ENCODE measurements at places on chromosomes 13 and 19.
A peak's percentile ranks its signal among the peaks of the same experiment; 100 is the strongest.

- peak; percentile 20 for DNase-seq
Measured at GRCh38 chr19:10611907-10612306, 13.4 kb upstream of the SLC44A2 start.

DNA sequence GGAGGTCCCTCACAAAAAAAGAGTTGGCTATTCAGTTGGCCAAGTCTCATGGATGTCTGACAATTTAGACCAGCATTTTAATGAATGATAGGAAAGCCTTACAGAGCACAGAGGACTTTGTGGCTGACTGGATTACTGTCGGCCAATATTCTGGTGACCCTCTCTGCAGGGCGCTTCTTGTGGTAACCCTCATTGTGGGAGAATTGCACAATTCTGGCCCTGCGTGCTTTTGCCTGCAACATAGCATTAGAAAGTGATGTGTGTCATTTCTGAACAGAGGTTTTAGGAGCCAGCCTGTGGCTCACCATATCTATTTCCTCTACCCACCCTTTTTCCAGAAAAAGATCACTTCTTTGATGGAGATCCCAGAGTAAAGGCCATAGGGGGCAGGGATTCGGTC is 71.4 kb downstream of the EFNB2 start:
- no peak for DNase-seq

- DNase-seq = no peak
Measured at GRCh38 chr13:48656608-48657007, 2.9 kb downstream of the CYSLTR2 start.

DNA sequence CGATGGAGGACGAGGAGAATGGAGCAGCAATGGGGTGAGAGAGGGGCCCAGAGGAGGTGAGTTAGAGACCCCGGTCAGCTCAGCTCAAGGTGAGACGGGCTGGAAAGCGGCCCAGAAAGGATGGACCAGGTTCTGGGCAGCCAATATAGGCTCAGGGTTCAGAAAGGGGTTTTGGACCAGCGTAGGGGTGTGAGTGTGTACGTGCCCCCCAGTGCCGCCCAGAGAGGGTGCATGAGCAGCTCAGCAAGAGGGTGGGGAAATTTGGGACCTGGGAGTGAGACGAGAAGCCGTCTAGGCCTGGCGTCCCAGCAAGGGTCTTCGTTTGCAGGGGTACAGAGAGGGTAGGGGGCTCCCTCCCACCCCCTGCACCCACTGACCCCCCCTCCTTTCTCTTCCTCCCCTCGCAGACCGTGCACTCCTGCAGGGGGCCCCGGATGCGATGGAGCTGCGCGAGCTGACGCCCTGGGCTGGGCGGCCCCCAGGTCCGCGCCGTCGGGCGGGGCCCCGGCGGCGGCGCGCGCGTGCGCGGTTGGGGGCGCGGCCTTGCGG is 12.1 kb downstream of the FUT6 start:
- DNase-seq = no peak

- no peak for DNase-seq
Measured at GRCh38 chr13:71613066-71613745, 253.8 kb downstream of the DACH1 start.

GRCh38 chr13:97018029-97018819 is 23.9 kb upstream of the OXGR1 start:
- DNase-seq = peak; percentile 43

DNA sequence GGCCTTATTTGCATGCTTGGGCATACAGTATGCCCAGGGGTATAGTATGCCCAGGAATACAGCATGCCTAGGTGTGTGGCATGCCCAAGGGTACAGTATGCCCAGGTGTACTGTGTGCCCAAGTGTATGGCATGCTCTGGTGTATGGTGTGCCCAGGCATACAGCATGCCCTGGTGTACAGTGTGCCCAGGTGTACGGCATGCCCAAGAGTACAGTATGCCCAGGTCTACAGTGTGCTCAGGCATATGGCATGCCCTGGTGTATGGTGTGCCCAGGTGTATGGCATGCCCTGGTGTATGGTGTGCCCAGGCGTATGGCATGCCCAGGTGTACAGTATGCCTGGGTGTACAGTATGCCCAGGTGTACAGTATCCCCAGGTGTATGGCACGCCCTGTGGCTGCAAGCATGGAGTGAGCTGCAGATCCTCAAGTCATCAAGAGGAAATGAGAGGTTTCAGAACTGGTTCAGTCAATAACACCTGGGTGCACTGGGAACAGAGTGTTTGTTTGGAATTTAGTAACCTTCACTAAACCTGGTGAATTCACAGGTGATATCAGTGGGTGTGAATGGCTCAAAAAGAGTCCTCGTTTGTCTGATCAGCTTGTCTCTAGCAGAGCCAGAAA is 7.8 kb upstream of the C13orf42 start:
- no peak for DNase-seq

GRCh38 chr19:55368701-55369563 is 1.3 kb downstream of the IL11 start:
- DNase-seq = no peak

- no peak for DNase-seq
Measured at GRCh38 chr19:56360841-56361240, 32.5 kb downstream of the ZNF582 start.

GRCh38 chr13:66627512-66627911 is 602.6 kb downstream of the PCDH9 start:
- no peak for DNase-seq

GRCh38 chr13:41006978-41007743 is 12.0 kb downstream of the ELF1 start:
- no peak for DNase-seq

DNA sequence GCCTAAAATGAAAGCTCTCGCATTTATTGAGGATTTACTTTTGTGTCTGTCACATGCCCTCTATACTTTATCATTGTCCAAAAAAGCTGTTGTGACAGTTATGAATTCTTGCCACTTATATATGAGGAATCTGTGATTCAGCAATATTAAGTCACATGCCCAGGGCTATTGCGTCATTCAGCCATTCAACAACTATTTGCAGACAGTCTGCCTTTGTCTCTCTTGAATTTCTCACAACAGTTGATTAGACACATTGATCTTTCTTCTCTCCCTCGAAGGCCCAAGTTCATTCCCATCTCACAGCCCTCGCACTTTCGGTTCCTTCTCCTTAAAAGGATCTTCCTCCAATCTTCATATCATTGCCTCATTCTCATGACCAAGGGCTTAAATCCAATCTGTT is 342.6 kb downstream of the MZT1 start:
- DNase-seq = peak; percentile 54

DNA sequence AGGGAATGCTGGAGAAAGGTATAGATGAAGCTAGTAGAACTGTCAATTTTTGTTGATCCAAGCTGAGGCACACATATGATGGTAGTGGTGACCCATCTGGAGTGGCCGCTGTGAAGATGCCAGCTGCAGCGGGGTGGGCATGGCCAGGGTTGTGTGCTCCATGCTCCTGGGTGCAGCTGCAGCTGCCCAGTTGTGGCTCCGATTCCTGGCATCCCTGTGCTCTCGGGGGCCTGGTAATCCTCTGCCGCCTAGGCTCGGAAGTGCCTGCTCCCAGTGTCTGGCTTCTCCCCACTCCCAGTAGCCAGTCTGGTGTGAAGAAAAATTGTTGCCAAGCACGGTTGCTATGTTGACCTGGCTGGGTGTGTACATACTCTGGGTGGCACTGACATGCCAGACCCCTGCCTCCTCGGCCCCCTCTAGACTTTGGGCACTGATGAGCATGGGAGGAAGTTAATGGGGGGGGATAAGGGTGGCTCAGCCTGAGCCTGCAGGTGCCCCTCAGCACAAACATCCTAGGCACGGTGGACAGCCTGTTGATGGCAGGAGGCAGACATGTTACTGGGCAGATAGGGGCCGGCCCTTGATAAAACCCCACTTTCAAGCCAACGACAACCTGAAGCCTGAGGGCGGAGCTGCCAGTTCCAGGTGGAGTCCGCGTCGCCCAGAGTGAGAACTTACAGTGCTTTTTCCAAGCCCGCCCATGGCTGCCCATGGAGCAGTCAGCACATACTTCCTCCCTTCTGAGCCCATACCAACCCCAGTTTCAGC is 1400.7 kb downstream of the PCDH9 start:
- no peak for DNase-seq

DNA sequence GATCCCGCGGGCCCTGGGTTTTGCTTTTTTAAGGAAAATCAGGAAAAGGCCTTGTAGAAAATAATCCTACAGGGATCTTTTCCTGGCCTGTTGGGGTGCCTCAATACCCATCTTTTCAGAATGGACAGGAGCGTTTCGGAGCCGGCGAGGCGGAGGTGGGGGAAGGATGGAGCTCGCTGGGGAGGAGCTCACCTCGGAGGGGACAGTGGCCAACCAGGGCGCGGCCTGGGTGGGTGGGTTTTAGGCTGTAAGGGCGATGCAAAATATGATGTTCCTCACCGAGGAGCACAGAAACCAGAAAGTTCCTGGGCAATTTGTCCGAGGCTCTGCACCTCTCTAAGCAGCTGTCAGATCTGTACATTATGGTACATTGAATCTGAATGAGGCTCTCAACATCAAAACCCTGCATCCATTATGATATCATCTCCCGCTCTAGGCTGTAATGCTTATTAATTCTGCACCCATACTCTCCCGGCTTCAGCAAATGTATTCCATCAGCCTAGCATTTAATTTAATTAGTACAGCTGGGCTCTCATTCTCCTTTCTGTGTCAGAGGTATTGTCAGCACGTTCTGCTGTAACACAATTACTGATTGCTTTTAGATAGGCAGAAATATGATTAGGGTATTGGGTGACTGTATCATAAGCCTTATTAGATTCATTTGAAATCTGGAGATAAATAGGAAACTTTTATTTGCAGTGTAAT is 90.3 kb upstream of the SOX1 start:
- no peak for DNase-seq

GRCh38 chr19:50025794-50026549 is at the start of gene ZNF473:
TSS of gene ZNF473 (plus strand) at chr19:50026005. CDS start at chr19:50031083, 5,078 bp downstream.
- DNase-seq = peak; percentile 96

DNA sequence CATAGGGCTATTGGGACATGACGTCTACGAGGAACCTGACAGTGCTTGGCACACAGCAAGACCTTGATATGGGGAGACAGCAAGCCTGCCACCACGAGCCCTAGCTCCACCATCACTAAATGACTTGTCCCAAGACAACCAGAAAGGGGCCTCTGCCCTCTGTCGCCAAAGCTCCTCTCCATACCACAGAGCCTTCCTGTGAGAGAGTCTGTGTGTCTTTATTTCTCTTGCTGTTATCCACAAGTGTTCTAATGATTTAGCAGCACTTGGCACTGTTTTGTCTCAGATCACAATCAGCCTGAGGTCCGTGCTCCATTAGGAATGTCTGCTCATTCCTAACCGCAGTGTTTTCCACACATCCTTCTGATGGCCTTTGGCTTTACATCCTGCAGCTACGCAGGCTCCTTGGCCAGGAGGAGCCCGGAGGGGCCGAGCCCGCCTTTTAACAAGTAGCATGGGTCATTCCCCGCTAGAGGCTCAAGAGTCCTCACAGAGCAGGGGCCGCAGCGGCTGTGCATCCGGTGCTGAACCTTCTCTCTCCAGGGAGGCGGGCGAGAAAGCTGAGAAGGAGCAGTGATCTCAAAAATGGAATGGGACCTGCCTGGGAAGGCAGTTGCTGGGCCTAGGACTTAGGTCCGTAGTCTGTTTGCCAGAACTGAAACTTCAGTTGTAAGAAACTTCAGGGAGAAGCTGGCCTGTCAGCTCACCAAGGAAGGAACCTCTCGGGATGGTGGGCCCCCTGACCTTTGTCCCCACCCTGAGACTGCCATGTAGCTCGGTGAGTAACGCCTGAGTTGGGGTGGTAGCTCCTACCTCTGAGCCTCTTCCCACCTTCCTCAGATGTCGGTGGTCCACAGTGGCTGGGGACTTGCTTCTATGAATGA is 61.1 kb upstream of the HMGB1 start:
- DNase-seq = no peak

DNA sequence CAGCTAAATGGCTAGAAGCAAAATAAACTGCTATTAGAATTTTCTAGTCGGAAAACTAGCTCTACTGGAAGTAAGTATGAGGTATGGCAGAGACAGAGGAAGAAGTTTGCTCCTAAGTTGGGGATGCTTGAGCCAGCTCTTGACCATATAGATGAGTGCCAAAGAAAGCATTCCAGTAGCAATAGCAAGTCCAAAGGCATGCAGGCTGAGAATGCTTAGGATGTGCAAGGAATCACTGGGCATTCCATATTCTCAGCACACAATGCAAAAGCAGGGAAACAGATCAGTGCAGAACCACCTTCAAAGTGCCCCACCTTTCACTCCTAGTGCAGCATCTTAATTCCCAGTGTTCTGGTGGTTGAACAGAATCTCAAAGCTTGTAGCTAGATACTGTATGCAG is 32.9 kb downstream of the SERTM1 start:
- peak; percentile 32 for DNase-seq

DNA sequence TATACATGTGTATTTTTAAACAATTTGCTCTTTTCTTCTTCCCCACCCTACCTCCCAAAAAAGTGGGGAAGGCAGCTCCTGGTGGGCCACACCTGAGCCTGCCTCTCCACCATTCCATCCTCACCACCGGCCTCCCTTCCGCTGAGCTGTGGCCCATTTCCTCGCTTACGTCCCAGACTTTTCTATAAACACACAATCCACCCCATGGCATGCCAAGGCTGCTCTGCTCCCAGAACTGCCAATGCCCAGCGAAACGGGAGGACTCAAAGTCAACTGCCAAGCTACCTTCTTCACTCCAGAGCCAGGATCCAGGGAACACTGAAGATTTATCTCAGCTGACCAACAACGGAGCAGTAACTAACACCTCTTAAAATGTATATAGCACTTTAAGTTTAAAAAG is 2.8 kb downstream of the N4BP2L1 start:
- DNase-seq = no peak

DNA sequence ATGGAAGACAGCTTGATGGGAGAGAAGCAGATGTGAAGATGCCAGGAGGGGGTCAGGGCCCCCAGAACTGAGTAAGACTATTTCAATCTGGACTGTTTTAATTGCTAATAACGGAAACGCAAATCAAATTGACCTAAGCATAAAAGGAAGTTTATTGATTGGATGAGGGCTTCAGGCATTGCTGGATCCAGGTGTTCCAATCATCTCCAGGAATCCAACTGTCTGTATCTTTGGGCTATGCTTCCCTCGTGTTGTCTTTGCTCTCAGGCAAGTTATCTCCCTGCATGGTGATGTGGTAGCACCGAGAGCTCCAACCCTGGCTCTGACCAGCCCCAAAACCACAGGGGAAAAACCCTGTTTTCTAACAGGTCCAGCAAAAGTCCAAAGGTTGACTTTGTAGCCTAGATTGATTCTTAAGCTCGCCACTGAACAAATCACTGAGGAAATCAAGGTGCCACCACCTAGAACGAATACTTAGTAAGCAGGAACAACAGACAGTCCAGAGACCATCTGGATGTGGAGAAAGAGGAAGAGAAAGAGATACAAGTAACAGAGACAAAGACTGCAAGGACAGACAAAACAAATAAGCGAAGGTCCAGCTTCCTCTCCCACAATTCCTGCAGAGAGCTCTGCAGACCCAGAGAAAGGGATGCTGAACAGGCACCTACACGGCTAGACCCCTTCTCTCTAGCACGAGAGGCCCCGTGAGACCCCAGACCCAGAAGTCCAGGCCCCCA is 1.2 kb upstream of the C19orf81 start:
- no peak for DNase-seq

GRCh38 chr19:30626626-30626966 is 254.4 kb downstream of the ZNF536 start:
- DNase-seq = no peak

Measured in fibroblast of gingiva (primary cell).